ENCODE measurements at places on chromosomes 16 and 17.
A peak's percentile ranks its signal among the peaks of the same experiment; 100 is the strongest.

DNA sequence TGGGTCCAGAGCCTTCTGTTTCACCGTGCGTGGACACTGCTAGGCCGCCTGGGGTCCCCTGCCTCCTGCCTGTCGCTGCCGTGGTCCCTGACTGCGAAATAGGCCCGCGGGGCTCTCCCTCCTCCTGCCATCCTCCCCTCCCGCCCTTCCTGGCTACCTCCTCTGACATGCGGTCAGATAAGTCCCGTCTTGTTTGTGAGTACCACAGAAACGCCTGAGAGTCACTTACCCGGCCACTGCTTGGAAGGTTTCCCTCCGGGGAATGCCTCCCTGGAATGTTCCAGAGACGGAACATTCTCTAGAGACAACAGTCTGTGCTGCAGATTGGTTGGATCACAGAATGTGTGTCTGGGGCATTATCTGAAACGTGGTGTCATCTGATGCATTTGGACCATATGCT lies 22.7 kb downstream of the CIBAR2 start:
- no peak for DNase-seq

- no peak for DNase-seq
These were observed 12.1 kb downstream of the CMTM3 start for GRCh38 chr16:66616592-66616991.

DNA sequence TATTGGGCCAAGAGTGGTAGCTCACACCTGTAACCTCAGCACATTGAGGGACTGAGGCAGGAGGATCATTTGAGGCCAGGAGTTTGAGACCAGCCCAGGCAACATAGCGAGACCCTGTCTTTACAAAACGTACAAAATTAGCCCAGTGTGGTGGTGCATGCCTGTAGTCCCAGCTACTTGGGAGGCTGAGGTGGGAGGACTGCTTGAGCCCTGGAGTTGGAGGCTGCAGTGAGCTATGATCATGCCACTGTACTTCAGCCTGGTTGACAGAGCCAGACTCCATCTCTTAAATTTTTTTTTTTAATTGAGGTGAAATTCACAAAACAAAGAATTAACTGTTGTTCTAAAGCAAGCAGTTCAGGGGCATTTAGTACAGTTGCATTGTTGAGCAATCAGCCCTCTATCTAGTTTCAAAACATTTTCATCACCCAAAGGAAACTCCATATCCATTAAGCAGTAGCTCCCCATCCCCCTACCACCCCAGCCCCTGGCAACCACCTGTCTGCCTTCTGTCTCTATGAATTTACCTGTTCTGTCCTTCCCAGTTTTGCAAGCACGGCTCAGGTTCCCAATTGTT lies 15.6 kb downstream of the SNX29 start:
- no peak for DNase-seq

GRCh38 chr16:86826941-86827340 lies 248.6 kb downstream of the FOXL1 start:
- DNase-seq = no peak

GRCh38 chr17:20122254-20122879 lies 113.2 kb downstream of the SPECC1 start:
- DNase-seq = no peak

DNA sequence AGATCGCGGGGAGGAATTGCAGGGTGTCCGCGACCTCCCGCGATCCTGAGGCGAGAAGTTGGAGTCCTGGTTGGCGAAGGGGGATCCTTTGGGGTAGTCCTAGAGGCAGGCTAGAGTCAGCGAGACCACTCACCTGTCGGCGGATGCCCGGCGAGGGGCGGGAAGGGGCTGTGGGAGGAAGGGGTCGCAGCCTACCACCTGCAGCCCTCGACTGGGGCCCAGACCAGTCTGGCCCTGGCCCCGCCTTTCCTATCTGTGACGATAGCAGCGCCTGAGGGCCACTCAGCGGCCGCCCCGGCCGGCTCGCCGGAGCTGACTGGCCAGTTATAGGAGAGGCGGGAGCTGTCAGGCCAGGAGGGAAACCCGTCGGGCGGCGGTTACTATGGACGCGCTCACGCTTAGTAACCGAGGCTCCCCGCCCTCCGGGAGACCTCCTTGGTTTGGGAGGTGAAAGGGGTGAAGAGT lies at the start of gene TEKT3:
Gene TEKT3, minus strand, starts transcription at position 213 of the 465 bp plus-strand sequence. CDS start 10,012 bp downstream, outside the sequence.
- no peak for DNase-seq

- no peak for DNase-seq
These were observed 197.6 kb downstream of the XYLT1 start for GRCh38 chr16:17273142-17273561.

- no peak for DNase-seq
These were observed 18.5 kb downstream of the FAM117A start for GRCh38 chr17:49745175-49746139.

- peak; percentile 35 for DNase-seq
These were observed 1.5 kb downstream of the COL1A1 start for GRCh38 chr17:50199803-50200456.

Measured in activated CD8-positive, alpha-beta memory T cell treated with anti-CD3 and anti-CD28 coated beads for 1 hour (primary cell).